Ecto neural progenitor cell (in vitro differentiated cells): ENCODE measurements at places on chromosomes 13 and 19.

GRCh38 chr13:106284358-106284757, 251.1 kb downstream of the EFNB2 start:
- no peak for DNase-seq

DNA sequence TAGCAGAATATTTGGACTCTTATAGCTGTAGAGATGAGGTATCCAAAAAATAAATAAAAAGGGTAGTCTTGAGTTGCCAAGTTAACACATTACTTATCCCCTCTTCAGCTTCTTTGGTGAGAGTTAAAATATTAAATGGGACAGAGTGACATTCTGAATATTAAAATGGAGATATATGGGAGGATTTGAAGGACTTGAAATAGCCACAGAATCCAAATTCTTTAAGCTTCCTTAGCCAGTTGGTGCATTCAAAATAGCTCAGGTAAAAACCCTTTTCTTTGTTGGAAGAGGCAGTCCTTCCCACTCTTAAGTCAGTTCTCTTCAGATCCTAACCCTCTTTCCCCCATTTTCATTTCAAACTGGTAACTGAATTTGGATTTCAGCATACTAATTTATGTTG, 130.1 kb upstream of the KLF12 start:
- no peak for DNase-seq

DNA sequence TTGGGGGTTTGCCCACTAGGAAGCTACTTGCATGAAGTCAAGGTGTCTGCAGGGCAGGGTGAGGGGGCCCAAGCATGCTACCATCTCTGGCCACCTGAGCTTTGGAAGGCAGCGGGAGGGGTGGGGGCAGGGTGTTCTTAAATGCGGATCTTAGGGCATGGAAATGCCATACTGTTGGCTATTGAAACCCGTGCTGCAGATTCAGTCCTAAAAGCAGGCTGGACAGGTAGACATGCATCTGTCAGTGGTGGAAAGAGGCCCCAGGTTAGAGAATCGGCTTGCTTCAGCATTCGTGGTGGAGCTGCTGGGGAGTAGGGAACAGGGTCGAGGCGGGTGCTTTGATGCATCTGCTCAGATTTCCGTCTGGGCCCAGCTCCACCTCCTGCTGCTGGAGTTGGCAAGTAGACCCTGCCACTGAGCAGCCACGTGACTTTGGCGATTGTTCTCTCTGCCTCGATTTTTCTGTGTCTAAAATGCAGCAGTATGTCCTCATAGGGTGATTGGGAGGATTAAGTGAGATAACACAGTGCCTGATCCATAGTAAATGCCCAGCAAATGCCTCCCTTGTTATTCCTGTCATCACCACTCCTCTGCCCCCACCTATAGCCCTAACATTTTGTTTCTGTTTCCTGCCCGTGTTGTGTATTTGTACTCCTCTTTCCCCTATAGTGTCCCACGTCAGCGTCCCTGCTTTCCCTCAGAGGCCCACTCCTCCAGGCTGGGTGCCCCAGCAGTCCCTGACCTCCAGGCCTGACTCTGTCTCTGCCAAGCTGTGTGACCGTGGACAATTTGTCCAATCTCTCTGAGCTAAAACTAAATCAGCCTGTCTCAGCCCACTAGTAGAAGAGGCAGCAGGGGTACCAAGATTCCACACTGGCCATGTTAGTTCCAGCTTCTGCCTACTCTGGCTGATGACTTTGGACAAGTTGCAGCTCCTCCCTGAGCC, 5.8 kb downstream of the PPP1R37 start:
- DNase-seq, result no peak

DNA sequence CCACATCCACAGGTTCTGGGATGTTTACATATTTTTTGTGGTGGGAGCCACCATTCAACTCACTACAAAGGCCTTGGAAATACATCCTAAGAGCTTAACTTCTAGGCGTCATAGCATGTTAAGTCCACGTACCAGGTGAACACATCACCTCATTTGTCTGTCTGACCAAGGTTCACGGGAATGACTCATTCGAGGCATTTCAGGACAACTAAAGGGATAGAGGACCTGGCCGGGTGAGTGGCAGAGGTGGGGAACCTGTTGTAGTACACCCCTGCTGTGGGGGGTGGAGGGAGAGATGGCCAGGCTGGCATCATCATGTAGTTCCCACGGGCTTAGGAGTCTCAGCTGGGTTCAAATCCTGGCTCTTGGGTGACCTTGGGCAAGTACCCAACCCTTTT, 51.5 kb downstream of the BICRA start:
- no peak for DNase-seq

DNA sequence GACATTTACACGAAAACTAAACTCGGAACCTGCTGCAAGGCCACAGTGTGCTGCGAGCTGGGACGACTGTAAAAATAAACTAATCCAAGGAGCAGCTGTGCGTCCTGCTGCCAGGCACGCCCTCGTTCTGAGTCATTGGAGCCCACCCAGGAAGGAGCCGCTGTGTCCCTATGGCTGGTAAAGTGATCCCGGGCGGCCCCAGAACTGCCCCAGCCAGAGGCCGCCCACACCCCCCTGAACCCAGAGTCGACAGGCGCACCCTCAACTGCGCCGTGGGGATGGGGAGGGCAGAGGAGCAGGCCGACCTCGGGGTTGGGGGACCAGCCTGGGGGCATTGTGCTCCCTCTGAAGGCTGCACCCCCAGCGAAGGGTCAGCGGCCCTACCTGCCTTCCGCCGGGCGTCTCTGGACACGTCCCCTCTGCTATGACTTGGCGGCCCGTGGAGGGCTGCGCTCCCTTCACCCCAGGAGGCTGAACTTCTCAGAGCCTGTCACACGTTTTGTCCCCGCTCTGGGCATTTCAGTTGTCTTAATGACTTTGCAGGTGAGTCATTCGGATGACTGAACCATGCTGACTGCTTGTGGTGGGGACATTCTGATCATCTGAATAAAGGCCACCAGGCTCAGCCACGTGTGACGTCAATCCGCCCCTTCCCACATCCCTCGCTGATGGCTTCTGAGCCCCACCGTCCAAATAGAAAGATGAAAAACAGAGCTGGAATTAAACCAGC, 42.7 kb downstream of the ADPRHL1 start:
- no peak for DNase-seq

- no peak for DNase-seq
Measured at GRCh38 chr13:19984430-19985218, 26.1 kb downstream of the ZMYM2 start.
